Stimulated activated CD4-positive, alpha-beta T cell treated with anti-CD3 and anti-CD28 coated beads, TNF-alpha, amount 100 ng/mL, for 4 hours (primary cell): ENCODE measurements at places on chromosomes 6 and 20.
A peak's percentile ranks its signal among the peaks of the same experiment; 100 is the strongest.

- DNase-seq, result no peak
Observed at GRCh38 chr6:157305670-157306653, 17.4 kb downstream of the TMEM242 start.

- no peak for DNase-seq
Observed at GRCh38 chr20:44993343-44993742, 27.0 kb downstream of the STK4 start.

GRCh38 chr6:10272591-10272990 is 142.3 kb downstream of the TFAP2A start:
- no peak for DNase-seq

DNA sequence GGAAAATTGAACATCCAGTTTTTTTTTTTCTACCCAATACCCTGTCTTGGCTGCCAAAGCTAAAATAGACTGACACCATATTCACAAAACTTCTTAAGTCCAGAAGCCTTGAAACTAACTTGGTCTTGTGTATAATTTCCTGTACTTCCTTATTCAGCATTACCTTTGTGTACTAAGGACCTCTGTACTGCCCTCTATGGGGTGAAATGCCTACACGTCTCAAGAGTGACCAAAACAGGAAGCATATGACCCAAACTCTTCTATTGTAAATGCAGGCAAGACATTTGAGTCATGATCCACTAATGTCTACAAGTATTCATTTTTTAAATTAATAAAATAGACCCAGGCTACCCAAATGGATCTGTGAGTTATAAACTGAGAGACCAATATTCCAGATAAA is 50.4 kb downstream of the HMGCLL1 start:
- no peak for DNase-seq

- DNase-seq, result no peak
Observed at GRCh38 chr6:168116975-168117899, 38.2 kb upstream of the FRMD1 start.

- no peak for DNase-seq
Observed at GRCh38 chr6:155595284-155595683, 139.6 kb upstream of the NOX3 start.

GRCh38 chr20:35015863-35016193 is 60.2 kb downstream of the MYH7B start:
- DNase-seq, result no peak

DNA sequence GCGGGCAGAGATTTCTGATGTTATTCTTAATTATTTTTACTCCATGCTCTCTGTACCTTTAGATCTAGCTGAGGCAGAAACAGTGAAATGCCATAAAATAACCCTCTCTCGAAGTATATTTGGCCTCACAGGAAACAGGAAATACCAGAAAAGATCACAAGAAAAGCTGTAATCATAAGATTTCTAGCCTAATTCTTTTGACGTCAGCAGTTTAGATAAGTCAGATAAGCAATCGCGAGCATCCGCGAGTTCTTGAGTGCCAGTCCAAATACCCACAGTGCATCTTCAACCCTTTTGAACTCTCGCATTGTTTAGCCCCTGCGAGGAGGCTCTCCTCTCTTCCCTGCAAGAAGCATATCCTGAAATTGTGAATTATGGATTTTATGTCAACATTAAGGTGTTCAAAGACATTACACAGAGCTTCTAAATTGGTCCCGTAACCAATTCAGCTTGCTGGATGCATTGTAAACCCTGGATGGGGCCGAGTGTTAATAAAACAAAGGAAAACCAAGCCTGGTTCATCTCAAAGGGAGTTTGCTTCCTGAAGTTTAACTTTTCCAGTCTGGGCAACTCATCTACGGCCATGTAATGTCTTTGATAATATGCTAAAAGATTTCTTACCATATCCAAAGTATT is 198.9 kb downstream of the MTFR2 start:
- DNase-seq, result no peak

DNA sequence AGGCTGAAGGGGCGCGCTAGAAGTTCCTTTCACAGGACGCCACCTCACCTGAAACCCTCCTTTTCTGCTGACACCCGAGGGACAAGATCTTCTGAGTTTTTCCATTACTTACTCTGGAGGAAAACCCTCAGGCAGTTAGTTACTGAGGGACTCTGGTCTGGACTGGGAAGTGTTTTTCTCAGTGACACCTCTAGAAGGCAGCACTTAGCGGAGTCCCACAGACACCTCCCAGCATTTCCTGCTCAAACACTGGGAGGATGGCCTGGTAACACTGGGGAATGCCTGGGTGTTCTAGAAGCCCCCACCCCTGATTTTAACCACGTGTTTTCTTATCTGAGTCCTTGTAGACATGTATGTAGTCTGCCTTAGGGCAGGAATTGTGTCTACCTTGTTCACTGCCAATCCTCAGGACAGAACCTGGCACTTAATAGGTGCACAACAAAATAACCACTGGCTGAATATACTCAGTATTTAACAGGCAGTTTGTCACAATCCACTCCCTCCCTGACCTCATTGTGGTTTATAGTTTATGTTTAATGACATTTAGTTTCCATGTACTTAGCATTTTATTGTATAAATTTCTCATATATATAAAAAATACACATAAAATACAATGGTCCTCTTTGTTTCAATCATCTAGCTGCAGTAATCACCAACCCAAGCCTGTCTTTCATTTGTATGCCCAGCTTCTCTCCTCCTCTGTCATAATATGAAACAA is 4.8 kb downstream of the GSTA3 start:
- DNase-seq, result no peak

DNA sequence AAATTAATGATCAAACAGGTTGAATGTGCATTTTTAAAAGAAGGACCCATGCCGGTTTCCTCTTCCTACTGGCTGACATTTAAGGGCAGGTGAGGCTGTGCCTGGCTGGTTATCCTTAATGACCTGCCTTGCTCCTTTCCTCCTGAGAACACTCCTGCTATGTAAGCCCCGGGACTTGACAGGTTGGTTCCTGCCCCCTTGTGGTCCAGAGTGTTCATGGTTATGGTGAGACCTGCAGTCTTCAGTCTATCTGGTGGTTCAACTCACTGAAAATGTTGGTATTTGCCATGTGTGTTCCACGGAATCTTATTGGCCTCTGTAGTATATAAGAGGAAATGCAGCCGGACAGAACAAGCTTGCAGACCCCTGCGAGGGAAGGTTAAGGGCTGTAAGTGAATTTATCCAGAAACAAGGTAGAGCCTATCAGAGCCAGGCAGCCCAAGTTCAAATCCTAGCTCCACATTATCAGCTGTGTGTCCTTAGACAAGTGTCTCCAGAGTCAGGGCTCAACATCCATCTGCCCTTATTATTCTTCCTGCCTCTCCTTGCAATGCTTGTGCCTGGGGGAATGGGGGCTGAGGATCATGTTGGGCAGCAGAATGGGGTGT is 5.2 kb upstream of the BPIFA3 start:
- no peak for DNase-seq

DNA sequence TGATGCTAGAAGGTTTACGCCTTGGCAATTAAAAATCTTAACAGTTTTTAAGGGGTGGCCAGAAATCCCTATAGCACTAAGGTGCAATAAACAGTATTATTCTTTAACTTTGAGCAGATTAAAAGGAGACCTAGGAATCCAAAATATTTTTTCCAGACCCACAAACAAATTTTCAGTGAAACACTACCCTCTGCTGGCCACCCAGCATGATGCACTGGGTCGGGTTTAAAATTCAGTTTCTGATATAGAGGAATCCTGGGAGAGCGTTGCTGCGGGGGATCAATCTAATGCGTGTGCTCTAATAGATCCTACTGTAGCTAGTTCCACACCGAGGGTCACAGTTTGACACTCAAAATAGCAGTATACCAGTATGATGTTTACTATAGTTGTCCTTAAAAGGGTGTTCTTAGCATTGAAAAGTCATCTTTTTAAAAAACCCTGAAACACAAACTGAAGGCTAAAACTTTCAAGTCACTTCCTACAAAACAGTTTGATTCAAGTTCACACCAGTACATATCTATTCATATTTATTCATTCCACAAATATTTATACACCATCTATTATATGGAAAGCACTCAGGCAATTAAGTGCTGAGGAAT is 10.2 kb downstream of the UBE3D start:
- peak; percentile 17 for DNase-seq

DNA sequence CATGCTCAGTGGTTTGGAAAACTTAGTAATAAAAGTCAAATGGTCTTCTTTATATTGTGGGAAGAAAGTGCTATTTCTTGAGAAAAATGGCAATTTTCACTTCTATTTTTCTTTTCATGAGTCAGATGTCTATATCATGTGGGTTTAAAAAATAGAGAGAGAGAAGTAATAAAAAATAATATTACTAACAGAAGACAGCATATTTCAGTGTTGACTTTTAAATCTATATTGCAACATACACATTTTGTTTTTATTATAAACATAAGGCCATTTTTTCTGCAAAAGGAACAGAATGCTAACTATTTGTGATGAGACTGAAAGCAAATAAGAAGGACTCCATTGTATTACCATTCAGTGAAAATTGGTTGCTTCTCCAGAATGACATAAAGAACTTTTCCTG is 135.1 kb upstream of the CNR1 start:
- DNase-seq, result no peak

DNA sequence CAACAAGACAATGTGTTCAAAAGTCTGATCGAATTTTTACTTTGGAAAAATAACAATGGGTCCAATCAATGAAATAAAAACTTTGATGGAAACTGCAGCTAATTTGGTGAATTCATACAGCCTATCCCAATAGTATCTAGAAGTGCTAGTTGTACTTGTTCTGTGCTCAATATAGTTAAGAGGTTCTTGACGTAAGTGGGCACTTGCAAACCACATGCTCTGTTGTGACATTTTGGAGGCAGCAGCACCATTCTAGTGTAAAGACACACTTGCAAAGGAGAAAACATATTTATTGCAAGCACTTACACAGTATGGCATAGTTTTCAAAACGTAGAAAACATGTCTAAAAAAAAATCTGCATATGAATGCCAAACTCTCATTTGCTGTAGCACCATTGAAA is 6.7 kb upstream of the KLHL31 start:
- DNase-seq, result no peak

DNA sequence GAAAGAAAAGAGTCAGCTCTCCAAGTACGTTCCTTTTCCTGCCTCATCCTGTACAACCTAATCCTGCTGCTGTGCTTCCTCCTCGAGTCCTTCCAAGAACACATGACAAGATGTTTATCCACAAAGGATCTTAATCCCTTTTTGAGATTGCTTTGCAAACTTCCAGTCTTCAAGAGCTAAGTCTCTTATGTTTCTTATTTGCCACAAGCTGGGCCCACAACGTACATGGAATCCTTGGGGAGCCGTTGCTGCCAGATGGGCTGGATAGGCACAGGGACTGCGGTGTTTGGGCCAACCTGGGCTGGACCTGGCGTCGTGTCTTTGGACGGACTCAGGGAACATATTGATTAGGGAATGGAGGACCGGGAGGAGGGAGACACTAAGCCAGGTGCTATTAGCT is 79.7 kb upstream of the AFDN start:
- DNase-seq, result no peak

GRCh38 chr6:5751525-5752390 is 255.0 kb downstream of the NRN1 start:
- no peak for DNase-seq

DNA sequence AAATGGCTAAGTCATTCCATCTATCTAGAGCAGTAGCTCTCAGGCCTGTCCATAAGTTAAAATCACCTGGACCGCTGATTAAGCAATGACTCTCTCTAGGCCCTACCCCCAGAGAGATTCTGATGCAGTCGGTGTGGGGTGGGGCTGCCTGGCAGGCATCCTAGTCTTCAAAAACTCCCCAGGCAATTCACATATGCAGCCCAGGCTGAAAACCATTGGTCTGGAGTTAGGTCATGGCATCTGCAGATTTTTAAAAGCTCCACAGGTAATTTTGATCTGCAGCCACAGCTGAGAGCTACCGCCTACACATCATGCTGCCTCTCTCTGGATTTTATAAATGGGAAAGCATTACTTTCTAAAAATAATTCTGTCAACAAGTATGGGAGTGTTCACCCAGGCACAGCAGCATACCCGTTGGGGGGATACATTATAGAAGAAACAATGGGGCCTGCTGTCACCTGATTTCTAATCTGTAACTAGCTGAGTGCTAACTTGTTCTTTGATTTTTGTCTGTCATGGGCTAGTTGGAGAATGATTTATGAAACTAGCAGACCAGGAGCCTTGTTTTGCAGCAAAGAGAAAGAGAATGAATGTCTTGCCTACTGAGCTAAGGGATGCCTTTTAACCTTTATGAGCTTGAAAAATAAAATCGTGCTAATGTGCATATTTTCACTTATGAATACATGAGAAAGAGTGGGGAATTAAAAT is 44.1 kb upstream of the ATXN1 start:
- DNase-seq, result no peak

- no peak for DNase-seq
Observed at GRCh38 chr6:22826961-22827360, 257.6 kb downstream of the HDGFL1 start.
